ENCODE measurements at places on chromosomes 7 and 10.

DNA sequence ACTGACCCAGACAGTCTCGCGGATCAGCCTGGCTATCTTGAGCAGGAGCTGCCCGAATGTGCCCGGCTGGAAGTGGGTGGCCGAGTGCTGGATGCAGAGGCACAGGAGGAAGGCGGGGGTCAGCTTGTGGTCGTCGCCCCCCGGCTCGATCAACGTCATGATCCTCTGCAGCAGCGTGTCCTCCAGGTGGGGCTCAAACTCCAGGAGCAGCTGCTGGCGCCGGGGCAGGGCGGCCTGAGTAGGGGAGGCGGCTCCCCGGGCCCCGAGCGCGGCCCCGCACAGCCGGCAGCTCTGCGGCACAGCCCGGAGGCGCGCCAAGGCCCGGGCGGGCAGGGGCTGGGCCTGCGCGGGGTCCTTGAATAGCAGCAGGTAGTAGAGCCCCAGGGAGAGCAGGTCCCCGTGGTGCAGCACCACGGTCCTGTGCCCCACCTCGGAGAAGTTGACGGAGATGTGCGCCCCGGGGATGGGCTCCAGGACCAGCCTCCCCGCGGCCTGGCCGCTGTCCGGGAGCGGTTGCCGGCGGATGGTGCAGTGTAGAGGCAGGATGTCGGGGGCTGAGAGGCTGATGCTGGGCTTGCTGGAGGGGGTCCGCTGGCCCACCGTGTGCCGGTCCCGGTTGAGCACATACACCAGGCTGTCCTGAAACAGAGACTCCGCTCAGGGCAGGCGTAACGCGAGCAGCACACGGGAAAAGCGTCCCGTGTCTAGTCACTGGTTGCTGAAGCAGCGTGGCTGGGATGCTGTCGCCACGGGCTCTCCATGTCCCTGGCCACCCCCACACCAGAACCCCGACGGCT is 27.0 kb downstream of the PAPOLB start:
- no peak for DNase-seq

- no peak for DNase-seq
These were observed 389.8 kb upstream of the SORCS1 start for GRCh38 chr10:107554333-107554732.

GRCh38 chr7:79593866-79594301 is 140.4 kb upstream of the MAGI2 start:
- DNase-seq, result no peak

- DNase-seq, result no peak
These were observed 12.1 kb upstream of the PYROXD2 start for GRCh38 chr10:98427011-98427515.

DNA sequence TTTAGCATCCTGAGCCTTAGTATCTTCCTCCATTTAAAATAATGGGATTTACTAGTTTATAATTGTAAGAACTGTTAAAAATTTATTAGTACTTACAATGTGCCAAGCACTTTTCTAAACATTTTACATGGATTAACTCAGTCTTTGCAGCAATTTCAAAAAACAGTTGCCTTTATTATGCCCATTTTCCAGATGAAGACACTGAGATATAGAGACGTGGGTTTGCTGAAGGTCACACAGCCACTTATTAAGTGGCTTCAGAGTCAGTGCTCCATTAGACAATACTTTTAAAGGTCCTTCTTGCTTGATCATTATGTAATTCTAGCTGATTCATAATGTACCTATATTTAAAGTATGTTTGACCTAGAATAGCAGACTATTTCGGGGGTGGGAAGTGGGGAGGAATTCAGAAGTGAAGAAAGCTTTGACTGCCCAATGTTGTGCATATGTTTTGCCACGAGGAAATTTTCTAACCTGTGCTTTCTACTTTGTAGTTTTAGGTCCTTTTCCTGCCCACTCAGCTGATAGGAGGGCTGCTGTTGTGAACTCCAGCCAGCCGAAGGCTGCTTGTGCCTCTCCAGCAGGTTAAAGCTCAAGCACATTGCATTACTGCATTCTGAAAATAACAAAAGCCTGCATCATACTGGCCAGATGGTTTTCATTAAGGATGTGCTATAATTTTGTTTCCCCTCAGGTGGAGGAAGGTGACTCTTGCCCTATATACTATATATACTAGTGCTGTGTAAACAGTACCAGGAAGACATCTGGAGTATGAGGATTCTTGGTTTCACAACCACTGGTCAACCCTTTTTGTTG is 4.3 kb downstream of the PLEKHA8 start:
- DNase-seq, result no peak

Data from LNCaP clone FGC (cell line).